ENCODE measurements at places on chromosomes 1 and 21.

GRCh38 chr1:4344065-4344732, 310.2 kb upstream of the AJAP1 start:
- DNase-seq = no peak

- peak; percentile 58 for DNase-seq
Observed at GRCh38 chr1:108570128-108570527, 10.2 kb downstream of the EEIG2 start.

- peak; percentile 5 for DNase-seq
Observed at GRCh38 chr1:204426971-204427701, 15.5 kb upstream of the PPP1R15B start.

DNA sequence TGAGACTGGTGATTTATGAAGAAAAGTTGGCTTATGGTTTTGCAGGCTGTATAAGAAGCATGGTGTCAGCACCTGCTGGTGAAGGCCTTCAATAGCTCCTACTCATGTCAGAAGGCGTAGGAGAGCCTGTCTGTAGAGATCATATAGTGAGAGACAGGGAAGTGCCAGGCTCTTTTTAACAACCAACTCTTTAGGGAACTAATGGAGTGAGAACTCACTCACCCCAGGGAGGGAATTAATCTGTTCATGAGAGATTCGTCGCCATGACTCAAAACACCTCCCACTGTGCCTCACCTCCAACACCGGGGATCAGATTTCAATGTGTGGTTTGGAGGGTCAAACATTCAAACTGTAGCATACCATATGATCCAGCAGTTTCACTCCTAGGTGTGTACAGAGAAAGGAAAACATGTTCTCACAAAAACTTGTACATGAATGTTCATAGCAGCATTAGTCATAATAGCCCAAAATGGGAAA, 72.6 kb downstream of the TTC3 start:
- DNase-seq = no peak

GRCh38 chr1:55129194-55129728, 85.9 kb downstream of the USP24 start:
- no peak for DNase-seq

DNA sequence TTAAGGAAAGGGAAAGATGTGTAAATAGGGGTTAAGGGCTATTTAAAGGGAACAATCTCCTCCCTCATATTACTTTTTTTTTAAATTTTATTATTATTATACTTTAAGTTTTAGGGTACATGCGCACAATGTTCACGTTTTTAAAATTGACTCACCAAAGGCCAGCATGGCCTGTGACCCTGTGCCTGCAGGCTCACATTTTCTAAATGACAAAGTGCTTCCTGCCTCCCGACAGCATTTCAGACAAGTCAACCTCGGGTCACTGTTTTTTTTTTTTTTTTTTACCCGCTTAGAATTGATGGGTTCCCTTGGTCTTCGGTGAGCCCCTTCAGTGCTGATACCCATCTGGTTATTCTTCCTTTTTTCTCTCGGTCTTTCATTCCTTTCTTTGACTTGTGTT, 70.4 kb upstream of the SCAF4 start:
- DNase-seq = no peak

DNA sequence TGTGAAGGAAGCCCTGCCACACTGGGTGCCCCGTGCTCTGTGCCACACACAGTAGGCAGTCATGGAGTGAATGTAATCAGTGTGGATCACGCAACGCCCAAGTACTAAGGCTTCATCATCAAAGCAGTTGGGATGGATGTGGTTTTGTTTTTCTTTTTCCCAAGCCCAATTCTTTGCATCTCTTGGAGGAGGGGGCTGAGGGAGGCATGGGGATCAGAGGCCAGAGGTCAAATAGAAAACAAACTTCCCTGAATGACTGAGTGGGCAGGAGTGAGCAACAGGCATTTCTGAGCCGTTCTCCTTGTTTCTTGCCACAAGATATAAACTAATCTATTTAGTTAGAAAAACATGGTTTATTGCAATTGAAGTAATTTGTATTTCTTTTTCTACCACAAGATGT, 85.3 kb downstream of the TRABD2B start:
- DNase-seq = no peak

DNA sequence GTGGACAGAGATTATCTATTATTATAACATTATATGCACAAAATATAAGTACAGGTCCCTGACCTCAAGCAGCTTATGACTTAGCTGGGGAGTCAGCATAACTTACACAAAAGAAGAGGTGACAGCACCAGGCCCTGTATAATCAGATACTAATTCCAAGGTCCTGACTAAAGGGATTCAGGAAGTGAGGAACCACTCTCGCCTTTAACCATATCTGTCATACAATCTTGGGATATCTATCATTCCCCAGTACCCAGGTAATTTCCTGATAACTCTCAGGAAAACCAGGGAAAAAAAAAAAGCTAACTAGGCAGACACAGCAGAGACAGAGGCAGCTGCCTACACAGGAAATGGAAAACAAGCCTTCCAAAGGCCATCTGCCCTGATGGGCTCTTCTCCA, 78.5 kb upstream of the CAMK1G start:
- no peak for DNase-seq

GRCh38 chr1:155174324-155175280, 953 bp downstream of the TRIM46 start:
- DNase-seq = peak; percentile 59
